Pancreas (tissue), 10 donors: ENCODE measurements at places on chromosomes 12 and 14. TPM values are rescaled to one million over a fixed set of nuclear protein-coding genes. Genes with fewer than 3 reads are reported as not detected.

VEZT gene
- 44.5 TPM for total RNA-seq

CCDC197 gene
- not detected for total RNA-seq

SMCO2 gene
- 0.35 TPM for total RNA-seq

DNAJC22 gene
- 7.5 TPM for total RNA-seq

ESR2 gene
- total RNA-seq, result 0.73 TPM

MMP17 gene
- 1.3 TPM for total RNA-seq

JDP2 gene
- 8.5 TPM for total RNA-seq

STAB2 gene
- total RNA-seq, result 0.14 TPM

DYRK4 gene
- 18.9 TPM for total RNA-seq

CKB gene
- 44.6 TPM for total RNA-seq
